Stimulated activated CD4-positive, alpha-beta T cell treated with anti-CD3 and anti-CD28 coated beads, Interleukin-15, amount 100 ng/mL, for 1 hour (primary cell): ENCODE measurements at places on chromosomes 1 and 21.

DNA sequence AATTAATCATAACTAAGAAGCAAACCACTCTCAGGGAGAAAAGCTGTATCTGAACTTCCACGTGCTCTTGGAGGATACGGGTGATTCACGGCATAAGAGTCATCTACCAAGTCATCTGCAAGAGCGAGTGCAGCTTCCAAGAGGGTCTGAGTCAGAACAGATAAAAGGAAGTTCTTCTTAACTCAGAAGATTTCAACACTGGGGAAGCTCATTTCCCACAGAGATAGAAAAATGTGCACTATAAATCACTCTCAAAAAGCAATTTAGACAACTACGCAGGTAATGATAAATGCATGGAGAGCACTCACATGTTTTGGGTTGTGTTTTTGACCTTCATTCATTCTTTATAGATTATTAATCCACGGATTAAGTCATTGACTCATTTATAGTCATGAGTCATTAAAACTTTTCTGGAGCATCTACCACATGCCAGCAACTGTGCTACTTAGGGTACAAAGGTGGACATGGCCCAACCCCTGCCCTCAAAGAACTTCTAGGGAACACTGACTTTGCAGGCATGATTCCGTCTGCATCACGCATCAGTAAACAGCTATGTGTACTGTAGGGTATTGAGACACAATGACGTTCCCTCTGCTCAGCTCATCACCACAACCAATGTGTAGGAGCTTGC, 20.8 kb downstream of the KCNJ15 start:
- no peak for DNase-seq

GRCh38 chr21:39503123-39503762, 51.5 kb downstream of the SH3BGR start:
- no peak for DNase-seq

- no peak for DNase-seq
These were observed 2.1 kb upstream of the CD58 start for GRCh38 chr1:116572771-116573430.

- DNase-seq: no peak
These were observed 12.5 kb downstream of the C1orf21 start for GRCh38 chr1:184399192-184399847.

DNA sequence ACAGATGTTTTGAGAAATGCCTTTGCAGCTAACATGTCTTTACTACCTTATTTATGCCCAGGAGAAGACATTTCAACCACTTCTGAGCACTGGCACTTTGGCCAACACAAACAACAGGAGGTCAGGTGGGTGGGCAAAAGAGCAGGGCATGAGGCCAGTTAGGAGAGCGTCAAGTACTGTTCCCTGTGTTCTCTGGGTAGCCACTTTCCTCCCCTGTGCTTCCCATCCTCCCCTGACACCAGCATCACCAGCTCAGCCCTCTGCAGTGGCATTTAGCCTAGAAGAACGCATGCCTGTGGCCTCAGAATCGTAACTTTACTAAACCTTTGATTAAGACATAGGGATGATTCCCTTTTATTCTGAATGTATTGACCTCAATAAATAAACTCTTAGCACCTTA, 18.3 kb downstream of the BTG2 start:
- no peak for DNase-seq

DNA sequence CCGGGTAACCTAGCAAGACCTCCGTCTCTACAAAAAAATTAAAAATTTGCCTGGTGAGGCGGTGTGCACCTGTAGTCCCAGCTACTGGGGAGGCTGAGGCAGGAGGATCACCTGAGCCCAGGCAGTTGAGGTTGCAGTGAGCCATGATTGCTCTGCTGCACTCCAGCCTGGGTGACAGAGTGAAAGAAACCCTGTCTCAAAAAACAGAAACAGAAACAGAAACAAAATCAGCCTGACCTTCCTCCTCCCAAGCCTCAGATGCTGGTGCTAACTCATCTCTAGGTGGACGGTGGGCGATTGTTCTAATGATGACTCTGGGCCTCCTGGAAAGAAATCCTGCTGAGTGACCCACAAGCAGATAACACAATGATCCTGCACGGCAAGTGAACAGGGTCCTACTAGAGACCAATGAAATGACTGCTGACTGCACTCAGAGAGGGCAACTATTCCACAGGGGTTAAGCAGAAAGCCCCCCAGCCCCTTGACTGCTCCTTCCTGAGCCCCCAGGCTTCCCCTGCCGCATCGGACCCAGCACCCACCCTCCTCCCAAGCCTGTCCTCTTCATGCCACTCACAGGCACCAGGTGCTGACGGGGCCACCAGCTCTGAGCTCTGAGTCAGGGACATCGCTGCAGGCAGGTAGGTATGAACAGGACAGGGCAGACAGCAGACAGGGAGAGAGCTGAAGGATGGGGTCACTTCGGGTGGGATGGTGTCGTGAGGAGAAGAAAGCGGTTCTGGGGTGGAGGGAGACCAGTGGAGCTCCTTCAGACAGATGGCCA, 27.8 kb upstream of the LRRC38 start:
- no peak for DNase-seq

GRCh38 chr1:162605225-162605927, 26.9 kb upstream of the DDR2 start:
- DNase-seq: no peak

- DNase-seq: no peak
These were observed 52.7 kb upstream of the ATP5PO start for GRCh38 chr21:33968080-33968994.

- DNase-seq: no peak
These were observed 22.7 kb upstream of the MCOLN3 start for GRCh38 chr1:85070972-85071492.

DNA sequence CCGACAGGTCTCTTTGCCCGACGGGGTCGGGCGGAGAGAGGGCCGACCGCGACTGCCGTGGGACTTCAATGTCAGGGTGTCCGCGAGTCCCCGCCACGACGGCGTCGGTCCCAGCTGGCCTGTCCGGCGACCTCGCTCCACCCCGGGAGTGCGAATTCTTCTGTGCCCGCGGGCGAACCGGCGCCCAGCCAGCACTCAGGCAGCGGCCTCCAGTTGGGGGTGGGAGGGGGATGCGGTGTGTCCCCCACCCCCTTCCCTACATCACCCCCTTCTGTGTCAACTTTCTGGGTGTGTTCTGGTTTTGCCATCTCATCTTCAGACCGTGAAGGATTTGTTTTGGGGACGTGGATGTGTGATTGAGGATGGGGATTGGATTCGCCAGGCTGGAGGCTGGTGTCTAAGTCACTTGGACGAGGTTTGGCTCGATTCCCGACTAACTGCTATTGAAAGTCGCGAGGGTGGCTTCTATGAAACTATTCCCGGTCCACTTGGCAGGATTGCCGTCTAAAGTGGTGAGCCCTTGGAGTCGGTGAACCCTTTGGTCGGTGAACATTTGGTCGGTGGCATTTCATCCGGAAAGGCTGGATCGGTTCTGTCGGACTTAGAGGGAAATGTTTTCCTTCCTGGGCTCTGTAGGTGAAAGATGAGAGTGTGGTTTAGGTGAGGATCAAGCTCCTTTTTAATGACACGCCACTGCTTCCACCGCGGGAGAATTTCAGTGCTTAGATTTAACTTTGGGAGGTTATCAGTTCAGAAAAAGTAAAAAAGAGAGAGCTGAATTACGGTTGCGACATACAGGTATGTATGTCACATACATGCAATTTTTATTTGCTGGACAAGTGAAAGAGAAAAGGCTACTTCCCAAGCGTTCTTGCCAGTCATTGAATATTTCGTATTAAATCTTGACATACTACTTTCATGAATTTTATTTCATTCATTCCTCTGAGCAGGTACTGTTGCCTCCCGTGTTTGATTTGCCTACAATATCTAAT, 771 bp downstream of the ABCD3 start:
- DNase-seq: no peak

- no peak for DNase-seq
These were observed 10.2 kb upstream of the NCMAP start for GRCh38 chr1:24545662-24546061.

DNA sequence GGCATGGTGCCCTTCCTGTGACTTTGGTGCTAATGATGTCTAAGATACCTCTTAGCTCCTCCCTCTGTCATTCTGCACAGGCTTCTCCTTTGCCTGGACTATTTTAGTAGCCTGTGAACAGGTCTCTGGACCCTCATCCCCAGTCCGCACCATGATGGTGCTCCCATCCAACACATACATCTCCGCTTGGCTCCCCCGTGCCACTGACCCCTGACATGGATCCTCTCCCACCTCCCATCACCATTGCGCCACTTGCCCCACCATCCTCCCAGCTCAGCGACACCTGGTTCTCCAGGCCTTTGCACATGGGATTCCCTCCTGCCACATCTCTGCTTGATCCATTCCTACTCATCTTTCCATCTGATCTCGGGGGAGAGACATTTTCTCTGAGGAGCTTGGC, 33.9 kb downstream of the RUNX3 start:
- DNase-seq: no peak

GRCh38 chr1:47554901-47555300, 117.1 kb downstream of the FOXD2 start:
- DNase-seq: no peak

GRCh38 chr1:52225174-52225573, 83.3 kb downstream of the ZFYVE9 start:
- no peak for DNase-seq

GRCh38 chr1:43035821-43036741, 77.4 kb upstream of the SLC2A1 start:
- DNase-seq: no peak
